ENCODE measurements at places on chromosomes 4 and X. TPM values are rescaled to one million over a fixed set of nuclear protein-coding genes. Genes with fewer than 3 reads are reported as not detected.
A peak's percentile ranks its signal among the peaks of the same experiment; 100 is the strongest.

Gene SPIN2A
- 0.18 TPM for total RNA-seq

Gene FGF16
- total RNA-seq = not detected

Gene CLDN22
- not detected for total RNA-seq

Gene PLP1
- not detected for total RNA-seq

Gene GPRIN3
- 15.6 TPM for total RNA-seq

Gene SOD3
- total RNA-seq = not detected

Gene ZMAT1
- total RNA-seq = 3.2 TPM

Gene SHROOM4
- not detected for total RNA-seq

Gene SLC6A8
- total RNA-seq = 1.2 TPM

- H3K27ac ChIP-seq = no peak overlapping the region
- no peaks in the 10 kb centered on the region for H3K27me3 ChIP-seq
- H3K36me3 ChIP-seq = no peaks in the 10 kb centered on the region
- H3K4me3 ChIP-seq = no peak overlapping the region
- no peaks in the 10 kb centered on the region for H3K4me1 ChIP-seq
- DNase-seq = no peak
Observed at GRCh38 chr4:61128682-61129081, 71.4 kb upstream of the ADGRL3 start.

DNA sequence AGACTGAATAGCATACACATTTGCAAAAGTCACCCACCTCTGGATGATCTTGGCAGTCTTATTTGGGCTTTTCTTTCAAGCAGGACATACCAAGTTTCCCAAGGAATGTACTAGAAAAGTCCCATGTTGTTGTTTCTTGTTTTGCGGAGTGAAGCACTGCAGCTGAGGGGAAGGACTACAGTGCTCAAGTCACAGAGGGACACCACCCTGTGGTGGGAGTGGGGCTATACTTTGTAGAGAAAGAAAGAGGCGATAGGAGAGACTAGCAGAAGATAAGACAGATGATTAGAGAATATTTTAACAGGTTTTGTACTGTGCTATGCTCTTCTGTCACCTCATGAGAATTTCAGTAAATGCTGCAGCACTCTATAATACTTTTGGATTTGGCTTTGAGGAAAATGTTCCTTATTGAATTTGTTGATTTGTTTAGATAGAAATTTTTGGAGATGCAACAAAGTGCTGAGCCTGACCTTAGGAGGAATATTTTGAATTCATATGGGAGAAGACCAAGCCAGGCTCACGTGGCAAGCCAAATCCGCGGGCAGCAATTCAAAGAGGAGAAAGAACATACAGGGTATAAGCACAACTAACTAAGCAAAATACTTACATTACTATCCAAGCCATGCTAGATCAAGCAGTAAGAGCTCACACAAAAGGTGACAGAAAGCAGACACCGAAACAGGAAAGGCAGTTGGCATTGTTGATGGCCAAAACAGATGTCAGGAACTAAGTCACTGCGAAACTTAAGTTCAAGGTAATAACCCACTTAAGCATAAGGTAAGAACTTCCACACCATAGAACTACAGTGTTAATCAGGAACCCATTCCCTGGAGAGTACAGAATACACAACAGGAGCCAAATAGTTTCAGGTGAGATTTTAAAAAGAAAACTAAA, 280.3 kb upstream of the INTU start:
- H3K4me3 ChIP-seq = no peak overlapping the region
- no peaks in the 10 kb centered on the region for H3K27me3 ChIP-seq
- no peaks in the 10 kb centered on the region for H3K36me3 ChIP-seq
- no peaks in the 10 kb centered on the region for H3K4me1 ChIP-seq
- no peak for DNase-seq
- H3K27ac ChIP-seq = no peak overlapping the region

DNA sequence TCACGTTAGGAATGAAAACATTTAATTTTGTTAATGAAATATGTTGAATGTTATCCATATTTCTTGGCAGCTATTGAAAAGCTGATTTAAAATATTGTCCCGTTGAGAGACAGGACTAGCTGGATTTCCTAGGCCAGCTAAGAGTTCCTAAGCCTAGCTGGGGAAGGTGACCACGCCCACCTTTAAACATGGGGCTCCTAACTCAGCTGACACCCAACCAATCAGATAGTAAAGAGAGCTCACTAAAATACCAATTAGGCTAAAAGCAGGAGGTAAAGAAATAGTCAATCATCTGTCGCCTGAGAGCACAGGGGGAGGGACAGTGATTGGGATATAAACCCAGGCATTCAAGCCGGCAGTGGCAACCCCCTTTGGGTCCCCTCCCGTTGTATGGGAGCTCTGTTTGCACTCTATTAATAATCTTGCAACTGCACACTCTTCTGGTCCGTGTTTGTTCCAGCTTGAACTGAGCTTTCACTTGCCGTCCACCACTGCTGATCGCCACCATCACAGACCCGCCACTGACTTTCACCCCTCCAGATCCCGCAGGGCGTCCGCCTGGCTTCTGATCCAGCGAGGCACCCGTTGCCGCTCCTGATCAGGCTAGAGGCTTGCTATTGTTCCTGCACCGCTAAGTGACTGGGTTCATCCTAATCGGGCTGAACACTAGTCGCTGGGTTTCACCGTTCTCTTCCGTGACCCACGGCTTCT, 308.9 kb downstream of the GLUD2 start:
- H3K36me3 ChIP-seq = no peaks in the 10 kb centered on the region
- DNase-seq = no peak
- no peaks in the 10 kb centered on the region for H3K4me1 ChIP-seq
- no peak overlapping the region for H3K27ac ChIP-seq

- H3K36me3 ChIP-seq = peaks cover 26% of the 10 kb centered on the region
- H3K4me3 ChIP-seq = no peak overlapping the region
Observed at GRCh38 chr4:83440899-83441298, 14.7 kb downstream of the HELQ start.

DNA sequence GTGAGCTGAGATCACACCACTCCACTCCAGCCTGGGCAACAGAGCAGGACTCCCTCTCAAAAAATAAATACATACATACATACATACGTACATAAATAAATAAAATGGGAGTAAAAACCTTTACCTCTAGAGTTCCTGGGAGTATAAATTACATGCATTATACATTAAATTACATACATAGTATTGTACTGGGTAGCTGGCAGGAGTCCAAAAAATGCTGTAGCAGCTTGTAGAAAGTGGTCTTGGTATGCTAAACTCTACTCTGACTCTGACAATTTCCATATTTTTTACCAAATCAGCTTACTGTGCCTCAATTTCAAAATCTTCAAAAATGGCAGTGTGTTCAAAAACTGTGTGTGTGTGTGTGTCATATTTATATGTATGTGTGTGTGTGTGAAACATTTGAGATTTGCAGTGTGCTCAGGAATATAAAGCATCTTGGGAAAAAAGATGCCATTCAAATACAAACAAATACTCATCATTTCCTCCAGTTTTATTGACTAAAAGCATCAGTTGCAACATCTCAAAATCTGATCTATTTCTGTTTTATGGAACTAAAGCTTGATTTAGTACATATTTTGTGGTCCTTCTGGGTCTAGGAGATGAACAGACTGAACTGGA, 171.7 kb downstream of the SHROOM3 start:
- H3K27me3 ChIP-seq = no peaks in the 10 kb centered on the region
- no peak for DNase-seq
- no peak overlapping the region for H3K4me3 ChIP-seq
- no peaks in the 10 kb centered on the region for H3K4me1 ChIP-seq
- H3K36me3 ChIP-seq = no peaks in the 10 kb centered on the region

- no peak overlapping the region for H3K27ac ChIP-seq
- no peak overlapping the region for H3K4me3 ChIP-seq
- H3K4me1 ChIP-seq = peaks cover 14% of the 10 kb centered on the region
- no peaks in the 10 kb centered on the region for H3K27me3 ChIP-seq
Observed at GRCh38 chr4:70701271-70701670, 12.9 kb downstream of the UTP3 start.

- no peaks in the 10 kb centered on the region for H3K36me3 ChIP-seq
- no peaks in the 10 kb centered on the region for H3K27me3 ChIP-seq
- H3K4me1 ChIP-seq = no peaks in the 10 kb centered on the region
- DNase-seq = peak; percentile 62
- no peak overlapping the region for H3K4me3 ChIP-seq
Observed at GRCh38 chrX:37745354-37745753, 34.5 kb upstream of the CYBB start.

- H3K4me3 ChIP-seq = no peak overlapping the region
- no peaks in the 10 kb centered on the region for H3K36me3 ChIP-seq
- H3K27me3 ChIP-seq = no peaks in the 10 kb centered on the region
- no peak overlapping the region for H3K27ac ChIP-seq
- no peaks in the 10 kb centered on the region for H3K4me1 ChIP-seq
Observed at GRCh38 chrX:86146102-86146501, 2.1 kb upstream of the DACH2 start.

DNA sequence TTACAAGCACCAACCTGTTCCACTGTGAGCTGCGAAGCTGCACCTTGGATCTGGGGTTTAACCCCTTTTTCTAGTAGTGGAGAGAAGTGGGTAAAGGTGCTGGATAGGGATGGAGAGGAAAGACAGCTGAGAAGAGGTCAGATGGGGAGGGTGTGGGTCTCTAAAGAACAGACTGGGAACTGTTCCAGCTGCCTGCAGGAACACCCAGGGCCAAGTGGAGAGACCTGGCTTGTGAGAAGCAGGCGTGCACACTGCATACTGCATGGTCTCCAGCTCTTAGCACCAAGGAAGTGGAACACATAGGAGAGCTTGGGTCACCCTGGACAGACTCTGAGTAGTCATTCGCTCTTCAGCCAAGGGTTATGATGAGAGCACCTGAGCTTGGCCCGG, 16.1 kb downstream of the BCOR start:
- H3K4me3 ChIP-seq = no peak overlapping the region
- peaks cover 26% of the 10 kb centered on the region for H3K4me1 ChIP-seq
- no peaks in the 10 kb centered on the region for H3K36me3 ChIP-seq
- DNase-seq = no peak
- H3K27ac ChIP-seq = no peak overlapping the region

DNA sequence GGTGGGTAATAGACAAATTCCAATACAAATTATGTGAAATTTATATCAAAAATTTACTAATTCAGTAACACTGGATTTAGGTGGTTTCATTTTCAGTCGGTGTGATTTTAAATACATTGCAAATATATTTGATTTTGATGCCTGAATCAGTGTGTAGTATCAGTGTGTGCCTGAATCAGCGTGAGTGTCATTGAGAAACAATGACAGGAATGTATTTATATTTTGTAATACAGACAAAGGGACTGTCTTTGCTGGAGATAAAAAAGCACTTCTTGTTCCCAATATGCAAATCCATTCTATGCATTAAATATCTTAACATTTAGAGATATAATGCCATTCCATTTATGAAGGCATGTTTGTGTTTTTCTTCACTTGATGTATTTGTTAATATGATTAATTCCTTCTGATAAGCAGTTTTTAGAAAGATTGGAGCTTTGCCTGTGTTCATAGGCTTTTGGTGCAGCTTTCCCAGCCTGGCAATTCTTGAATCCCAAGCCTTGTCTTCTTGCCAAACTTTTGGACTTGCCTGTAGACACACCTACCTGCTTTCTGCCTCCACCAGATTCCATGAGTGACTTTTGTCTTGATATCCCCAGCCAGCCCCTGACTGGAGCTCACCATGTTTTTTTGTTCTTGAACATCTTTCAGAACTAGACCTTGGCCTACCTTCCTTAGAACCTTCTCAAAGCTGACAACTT, 243.8 kb downstream of the ADGRL3 start:
- H3K36me3 ChIP-seq = no peaks in the 10 kb centered on the region
- no peak overlapping the region for H3K27ac ChIP-seq
- H3K4me1 ChIP-seq = no peaks in the 10 kb centered on the region

DNA sequence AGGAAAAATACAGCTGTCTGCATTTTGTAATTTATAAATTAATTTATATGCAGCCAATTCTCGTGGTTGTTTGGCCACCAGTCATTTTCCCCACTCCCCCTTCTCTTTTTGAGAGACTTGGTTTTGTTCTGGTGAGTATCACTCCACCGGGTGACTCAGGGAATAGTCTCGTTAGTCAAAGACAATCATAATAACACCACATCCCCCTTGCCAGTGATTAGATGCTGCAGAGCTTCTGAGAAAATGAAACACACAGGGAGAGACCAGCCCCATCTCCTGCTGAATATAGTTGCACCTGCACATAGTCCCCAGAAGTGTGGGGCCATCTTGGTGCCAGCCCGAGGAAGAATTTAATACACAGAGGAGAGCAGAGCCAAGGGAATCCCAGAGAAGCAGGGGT, 8.0 kb upstream of the FNIP2 start:
- H3K27me3 ChIP-seq = no peaks in the 10 kb centered on the region
- no peak overlapping the region for H3K4me3 ChIP-seq
- no peaks in the 10 kb centered on the region for H3K4me1 ChIP-seq
- H3K36me3 ChIP-seq = no peaks in the 10 kb centered on the region

DNA sequence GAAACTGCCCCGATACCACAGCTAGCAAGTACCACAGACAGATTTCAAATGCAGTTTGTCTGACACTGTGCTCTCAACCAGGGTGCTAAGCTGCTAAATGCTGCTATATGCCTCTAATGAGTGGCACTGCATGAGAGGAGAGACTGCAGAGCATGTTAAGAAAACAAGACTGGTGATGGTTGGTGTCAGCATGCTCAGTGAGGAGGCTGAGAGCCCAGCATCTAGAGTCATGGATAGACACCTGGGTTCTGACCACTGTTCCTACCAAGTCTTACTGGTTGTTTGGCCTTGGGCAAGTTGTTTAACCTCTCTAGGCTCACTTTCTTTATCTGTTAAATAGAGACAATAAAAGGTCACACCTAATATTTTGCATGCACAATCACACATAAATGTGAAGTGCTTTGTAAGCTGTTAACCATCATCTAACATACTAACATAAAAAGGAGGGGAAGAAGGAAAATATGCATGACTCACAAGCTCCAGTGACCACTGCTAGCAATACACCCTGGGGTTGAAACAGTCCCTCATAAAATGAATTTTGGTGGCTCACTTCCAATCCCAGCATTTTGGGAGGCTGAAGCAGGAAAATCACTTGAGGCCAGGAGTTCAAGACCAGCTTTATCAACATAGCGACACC, 20.7 kb downstream of the HHIP start:
- no peaks in the 10 kb centered on the region for H3K4me1 ChIP-seq
- H3K4me3 ChIP-seq = no peak overlapping the region
- no peaks in the 10 kb centered on the region for H3K27me3 ChIP-seq

DNA sequence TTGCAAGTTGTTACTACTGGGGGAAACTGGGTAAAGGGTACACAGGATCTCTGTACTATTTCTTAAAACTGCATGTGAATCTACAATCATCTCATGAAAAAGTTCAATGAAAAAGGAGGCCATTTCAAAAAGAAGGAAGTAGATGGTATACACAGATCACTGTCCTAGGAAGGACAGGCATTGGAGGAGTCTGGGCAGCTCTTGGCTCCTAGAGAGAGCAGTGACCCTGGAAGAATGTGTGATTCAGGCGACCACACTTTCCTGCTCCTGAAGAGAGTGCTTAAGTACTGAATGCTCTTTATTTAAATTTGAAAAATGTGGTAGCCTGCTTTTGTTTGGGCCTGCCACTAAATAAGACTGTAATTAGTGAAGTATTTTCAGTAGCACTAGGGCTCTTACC, 318.1 kb upstream of the CASK start:
- DNase-seq = no peak
- H3K4me3 ChIP-seq = no peak overlapping the region
- no peaks in the 10 kb centered on the region for H3K27me3 ChIP-seq
- no peaks in the 10 kb centered on the region for H3K4me1 ChIP-seq
- no peak overlapping the region for H3K27ac ChIP-seq

All from CD8-positive, alpha-beta memory T cell (primary cell).